ENCODE measurements at places on chromosomes 13 and 19.
A peak's percentile ranks its signal among the peaks of the same experiment; 100 is the strongest.

DNA sequence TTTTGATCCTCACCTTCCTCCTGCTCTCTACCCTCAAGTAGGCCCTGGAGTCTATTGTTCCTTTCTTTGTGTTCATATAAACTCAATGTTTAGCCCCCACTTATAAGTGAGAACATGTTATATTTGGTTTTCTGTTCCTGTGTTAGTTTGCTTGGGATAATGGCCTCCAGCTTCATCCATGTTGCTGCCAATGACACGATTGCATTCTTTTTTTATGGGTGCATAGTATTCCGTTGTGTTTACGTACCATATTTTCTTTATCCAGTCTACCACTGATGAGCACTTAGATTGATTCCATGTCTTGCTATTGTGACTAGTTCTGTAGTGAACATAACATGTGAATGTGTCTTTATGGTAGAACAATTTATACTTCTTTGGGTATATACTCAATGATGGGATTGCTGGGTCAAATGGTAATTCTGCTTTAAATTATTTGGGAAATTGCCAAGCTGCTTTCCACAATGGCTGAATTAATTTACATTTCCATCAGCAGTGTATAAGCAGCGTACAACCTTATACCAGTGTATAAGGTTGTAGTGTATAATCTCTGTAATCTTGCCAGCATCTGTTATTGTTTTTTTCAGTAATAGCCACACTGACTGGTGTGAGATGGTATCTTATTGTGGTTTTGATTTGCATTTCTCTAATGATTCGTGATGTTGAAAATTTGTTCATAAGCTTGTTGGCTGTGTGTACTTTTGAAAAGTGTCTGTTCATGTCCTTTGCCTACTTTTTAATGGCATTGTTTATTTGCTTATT is 288.9 kb downstream of the KCNRG start:
- DNase-seq, result no peak

DNA sequence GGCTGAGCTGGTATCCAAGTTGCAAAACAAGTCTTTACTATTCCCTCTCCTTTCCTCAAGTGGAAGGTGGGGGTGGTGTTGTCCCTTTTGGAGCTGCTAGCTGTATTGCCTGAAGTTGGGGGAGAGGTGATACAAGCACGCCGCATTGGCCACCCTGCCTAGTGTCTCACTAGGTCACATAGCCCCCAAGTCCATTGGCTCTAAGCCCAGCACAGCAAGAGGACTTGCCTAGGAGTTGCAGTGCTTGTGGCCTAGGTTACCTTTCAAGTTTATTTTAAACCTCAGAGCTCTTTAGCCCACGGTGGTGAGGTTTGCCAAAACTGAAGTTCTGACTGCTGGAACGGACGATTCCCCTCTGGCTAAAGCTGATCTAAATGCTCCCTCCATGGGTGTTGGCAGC is 5.3 kb upstream of the DNAJC3 start:
- DNase-seq, result no peak

DNA sequence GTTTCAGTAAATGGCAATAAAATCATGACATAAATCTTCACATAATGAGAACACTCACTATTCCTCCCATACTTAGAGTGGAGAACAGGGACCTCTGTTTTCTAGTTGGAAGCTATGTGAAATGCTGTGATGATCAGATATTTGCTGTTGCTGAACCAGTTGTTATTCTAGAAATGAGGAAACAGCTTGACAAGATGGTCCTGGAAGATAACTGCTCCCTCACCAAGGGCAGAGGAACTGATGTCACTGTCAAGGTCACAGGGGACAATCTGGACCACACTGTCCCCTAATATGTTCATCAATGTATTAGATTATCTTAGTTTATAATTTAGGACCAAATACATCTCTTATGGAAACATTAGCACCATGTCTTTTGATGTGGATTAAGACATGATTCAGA is 1173.3 kb downstream of the PCDH17 start:
- no peak for DNase-seq

DNA sequence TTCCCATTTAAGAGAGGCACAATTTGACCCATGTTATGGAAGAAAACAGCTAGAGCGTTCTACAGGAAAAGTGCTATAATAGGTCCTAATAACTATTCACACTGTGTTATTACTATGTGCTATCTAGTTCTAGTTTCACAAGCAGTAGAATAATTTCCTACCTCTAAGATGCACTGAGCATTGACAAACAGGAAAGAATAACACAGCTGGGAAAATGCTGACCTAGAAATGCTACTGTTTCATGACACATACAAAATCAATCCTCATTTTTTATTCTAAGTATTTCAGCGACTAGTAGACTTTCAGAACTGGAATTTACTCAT is 259.5 kb downstream of the ITGBL1 start:
- no peak for DNase-seq

- DNase-seq, result no peak
These were observed 610 bp upstream of the WBP4 start for GRCh38 chr13:41060724-41061074.

GRCh38 chr19:4456476-4456842 is 1.1 kb downstream of the UBXN6 start:
- no peak for DNase-seq

GRCh38 chr19:38411041-38411712 is 8.3 kb downstream of the FAM98C start:
- no peak for DNase-seq

- DNase-seq, result no peak
These were observed 302.2 kb downstream of the EFNB2 start for GRCh38 chr13:106233134-106233735.

GRCh38 chr13:113029487-113030258 is 60.7 kb downstream of the MCF2L start:
- peak; percentile 62 for DNase-seq

DNA sequence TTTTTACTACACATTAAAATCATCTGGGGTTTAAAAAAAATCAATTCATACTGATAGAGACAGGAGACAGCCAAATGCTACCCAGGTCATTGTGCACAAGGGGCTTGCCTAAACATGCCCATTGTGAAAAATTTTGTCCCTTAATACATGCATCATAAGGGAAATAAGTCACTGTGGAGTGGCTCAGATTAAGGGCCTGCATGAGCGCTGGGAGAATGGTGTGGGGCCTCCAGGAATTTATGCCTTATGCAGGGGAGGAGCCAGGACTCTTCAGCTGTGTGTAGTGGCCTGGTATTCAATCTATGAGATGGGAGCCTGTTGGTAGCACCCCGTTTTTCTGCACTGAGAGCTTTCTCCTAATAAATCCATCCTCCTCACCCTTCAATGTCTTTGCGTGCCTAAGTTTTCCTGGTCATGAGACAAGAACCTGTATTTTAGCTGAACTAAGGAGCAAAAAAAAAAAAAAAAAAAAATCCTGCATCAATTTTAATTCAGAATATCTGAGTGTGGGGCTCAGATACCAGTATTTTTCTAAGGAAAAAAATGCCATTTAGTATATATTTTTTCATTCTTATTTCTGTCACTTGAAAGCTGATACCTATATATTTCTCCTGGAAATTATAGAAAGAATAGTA is 997.6 kb upstream of the ATXN8OS start:
- DNase-seq, result no peak

DNA sequence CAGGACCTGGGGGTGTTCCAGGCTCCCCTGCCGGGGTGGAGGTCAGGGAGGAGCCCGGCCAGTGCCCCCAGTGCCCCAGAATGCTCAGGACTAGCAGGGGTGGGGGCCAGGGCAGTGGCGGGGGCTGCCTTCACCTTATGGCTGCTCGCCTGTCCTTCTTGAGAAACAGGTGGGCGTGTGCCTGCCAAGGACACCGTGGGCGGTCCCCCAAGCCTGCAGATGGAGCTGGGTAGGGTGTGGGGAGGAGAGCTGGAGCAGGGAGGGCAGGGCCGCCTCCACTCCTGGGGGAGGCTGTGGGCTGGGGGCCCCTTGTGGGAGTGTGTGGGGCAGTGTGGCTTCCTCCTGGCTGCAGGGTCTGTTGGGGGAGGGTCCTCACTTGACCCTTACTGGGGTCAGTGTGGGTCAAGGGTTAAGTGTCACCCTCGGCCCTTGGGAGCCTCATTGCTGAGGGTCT is 160.1 kb downstream of the KDM4B start:
- DNase-seq, result no peak

DNA sequence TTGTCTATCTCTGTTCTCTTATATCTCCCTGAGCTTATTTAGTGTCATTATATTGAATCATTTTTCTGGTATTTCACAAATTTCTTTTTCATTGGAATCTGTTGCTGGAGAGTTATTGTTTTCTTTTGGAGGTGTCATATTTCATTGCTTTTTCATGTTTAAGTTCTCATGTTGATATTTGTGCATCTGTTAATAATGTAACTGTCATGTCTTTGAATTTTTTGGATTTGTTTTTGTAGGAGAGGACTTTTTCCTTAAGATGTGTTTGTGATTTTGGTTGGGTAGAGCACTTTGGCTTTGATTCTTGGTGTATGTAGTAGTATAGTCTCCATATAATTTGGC is 64.0 kb downstream of the DNAJC3 start:
- no peak for DNase-seq

GRCh38 chr13:30431269-30431940 is 9.1 kb downstream of the UBE2L5 start:
- no peak for DNase-seq

DNA sequence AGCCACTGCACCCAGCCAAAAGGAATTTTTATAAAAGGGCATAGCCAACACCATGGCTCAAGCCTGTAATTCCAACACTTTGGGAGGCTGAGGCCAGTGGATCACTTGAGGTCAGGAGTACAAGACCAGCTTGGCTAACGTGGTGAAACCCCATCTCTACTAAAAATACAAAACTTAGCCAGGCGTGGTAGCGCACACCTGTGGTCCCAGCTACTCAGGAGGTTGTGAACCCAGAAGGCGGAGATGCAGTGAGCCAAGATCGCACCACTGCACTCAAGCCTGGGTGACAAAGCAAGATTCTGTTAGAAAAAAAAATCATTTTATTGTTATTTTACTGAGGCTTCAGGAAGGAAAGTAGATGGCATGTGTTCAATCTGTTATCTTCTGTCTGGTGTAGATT is 31.3 kb upstream of the FOXO1 start:
- no peak for DNase-seq

DNA sequence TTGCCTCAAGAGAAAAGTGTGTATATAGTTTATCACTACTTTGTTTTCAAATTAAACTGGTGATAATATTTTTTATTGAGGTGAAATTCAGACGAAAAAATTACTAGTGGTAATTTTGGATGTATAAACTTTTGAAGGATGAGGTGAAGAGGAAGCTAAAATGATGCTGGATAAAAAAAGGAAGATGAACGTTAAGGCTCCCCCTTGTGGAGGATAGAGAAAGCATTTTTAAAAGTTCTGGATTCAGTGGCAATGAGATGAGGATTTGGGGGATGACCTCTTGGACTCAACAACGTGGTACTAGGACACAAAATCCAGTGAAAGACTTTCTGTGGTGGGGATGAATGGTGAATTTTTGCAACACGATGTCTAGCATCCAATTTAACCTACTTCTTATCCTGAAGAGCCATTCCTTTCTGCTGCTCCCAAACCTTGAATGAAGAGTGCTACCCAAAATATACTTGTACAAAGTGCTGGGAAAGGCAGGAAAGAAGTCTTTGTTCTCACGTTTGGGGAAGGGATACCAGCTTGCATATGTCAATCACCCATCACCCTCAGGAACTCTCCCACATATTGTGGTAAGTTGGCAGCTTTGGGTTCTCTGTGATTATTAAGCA is 7.3 kb upstream of the SIGLEC5 start:
- no peak for DNase-seq

- no peak for DNase-seq
These were observed 48.9 kb downstream of the MYH14 start for GRCh38 chr19:50252111-50252886.

- no peak for DNase-seq
These were observed 33.4 kb downstream of the STK24 start for GRCh38 chr13:98543378-98544103.

DNA sequence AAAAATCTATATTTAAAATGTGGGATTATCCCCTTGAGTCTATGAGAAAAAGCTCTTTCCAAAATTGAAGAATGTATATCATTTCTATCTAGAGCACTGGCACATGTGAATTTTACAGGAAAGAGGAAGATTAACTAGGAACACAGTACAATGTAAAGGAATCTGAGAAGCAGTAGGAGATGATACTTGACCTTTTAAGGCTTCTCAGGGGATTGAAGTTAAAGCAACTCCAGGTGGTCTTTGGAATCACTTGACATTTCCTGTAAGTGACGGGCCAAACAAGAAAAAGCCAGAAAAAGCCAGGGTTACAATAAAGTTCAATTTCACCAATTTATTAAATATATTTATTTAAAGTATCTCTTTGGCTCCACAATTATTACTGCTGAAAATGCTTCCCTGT is 1373.9 kb downstream of the OLFM4 start:
- DNase-seq, result no peak

DNA sequence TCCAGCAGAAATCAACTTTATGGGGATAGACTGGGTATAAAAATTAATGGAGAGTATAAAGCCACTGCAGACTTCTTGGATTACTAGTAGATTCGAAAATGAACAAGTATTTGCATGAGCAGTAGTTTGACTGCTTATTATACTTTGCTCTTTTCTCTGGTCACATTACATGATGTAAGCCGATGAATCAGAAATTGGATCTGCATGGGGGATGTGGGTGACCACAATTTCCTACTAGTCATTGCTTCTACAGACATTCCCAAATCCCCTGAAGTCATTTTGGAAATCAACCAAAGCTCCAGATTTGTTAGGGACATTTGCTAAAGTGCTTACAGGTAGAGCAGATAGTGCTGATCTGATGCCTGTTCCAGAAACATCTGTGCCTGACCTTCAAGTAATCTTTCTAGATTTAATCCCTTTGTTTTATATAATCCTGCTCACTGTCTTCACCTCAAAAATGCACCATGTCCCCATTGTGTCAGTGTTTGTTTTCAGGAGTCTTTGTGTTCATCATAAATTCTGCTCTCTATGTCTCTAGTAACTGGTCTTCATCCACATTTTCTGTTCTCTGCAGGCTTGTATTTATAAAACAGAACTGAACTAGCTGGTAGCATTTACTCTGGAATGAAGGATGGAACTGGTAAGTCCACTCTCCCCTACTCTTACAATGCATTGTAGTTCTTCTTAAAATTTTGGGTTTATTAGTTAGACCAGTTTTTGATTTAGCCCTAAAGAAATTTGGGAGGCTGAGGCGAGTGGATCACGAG is 201.5 kb upstream of the CSNK1A1L start:
- DNase-seq, result no peak

- DNase-seq, result no peak
These were observed 463 bp upstream of the POMP start for GRCh38 chr13:28658539-28658795.

DNA sequence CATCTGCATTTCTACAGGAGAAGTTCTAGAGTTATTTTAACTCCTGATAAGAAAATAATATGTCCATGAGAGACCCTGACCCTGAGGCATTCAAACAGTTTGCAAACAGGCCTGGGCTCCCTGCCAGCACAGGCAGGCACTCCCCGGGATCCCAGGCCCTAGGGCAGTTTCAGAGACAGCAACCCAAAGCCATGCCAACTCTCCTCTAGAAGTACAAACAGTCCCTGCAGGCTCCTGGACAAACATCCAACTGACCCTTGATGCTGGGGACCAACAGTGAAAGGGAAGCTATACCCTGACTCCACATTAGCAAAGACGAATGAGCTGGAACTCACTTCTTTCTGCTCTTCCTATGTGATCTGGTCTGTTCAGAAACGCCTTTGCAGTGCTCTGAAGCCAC is 44.8 kb downstream of the CCDC70 start:
- DNase-seq, result no peak

- DNase-seq, result no peak
These were observed 2.9 kb upstream of the PTOV1 start for GRCh38 chr19:49847731-49848696.

GRCh38 chr13:93356469-93356868 is 129.9 kb downstream of the GPC6 start:
- DNase-seq, result no peak

Measured in 8988T (cell line).